ENCODE measurements at places on chromosomes 3 and 15.

GRCh38 chr3:133833267-133833666 lies 27.7 kb downstream of the SRPRB start:
- no peak for DNase-seq

GRCh38 chr3:62874711-62875557 lies at the start of gene CADPS:
Gene CADPS, minus strand, starts transcription at chr3:62875416. Its CDS starts 387 bp downstream, at chr3:62875029.
- peak; percentile 28 for DNase-seq

DNA sequence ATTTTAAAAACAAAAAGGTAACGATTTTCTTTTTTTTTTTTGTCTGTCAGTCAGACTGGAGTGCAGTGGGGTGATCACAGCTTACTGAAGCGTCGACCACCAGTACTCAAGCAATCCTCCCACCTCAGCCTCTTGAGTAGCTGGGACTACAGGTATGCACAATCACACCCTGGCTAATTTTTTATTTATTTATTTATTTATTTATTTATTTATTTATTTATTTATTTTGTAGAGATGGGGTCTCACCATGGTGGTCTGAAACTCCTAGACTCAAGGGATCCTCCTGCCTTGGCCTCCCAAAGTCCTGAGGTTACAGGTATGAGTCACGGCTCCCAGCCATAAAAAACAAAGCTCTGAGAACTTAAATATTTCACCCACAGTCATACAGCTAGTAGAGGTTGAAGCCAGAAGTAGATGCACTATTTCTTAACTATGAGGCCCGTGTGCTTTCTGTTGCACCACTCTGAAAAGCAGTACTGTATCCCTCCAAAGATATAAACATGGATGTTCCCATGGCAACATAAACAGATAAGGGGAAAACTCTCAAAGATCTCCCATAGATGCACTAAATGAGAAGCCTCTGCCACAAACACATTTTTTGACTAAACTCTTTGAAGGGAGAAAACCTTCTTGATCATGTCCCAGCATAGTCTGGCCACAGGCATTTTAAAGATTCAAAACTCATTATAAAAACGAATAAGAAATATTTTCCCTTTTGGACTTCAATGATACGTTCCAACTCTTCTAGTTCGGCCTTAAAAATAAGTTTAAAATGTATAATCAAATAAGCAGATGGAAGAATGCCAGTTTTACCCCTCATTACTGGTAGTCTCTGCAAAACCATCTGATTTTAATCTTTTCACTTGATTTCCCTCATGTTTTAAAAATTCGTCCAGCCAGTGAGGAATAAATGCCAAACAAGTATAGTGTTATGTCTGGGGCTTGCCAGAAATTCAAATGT lies 162.3 kb upstream of the ARHGEF26 start:
- DNase-seq = no peak

- DNase-seq = peak; percentile 12
Observed at GRCh38 chr3:177491296-177492032, 294.2 kb upstream of the TBL1XR1 start.

GRCh38 chr15:74768099-74768770 lies 13.6 kb upstream of the CSK start:
- DNase-seq = no peak

- DNase-seq = no peak
Observed at GRCh38 chr15:44216958-44217357, 21.9 kb upstream of the FRMD5 start.

- no peak for DNase-seq
Observed at GRCh38 chr3:114595522-114596028, 301.7 kb downstream of the TIGIT start.

Data from DMS153 (cell line).